ENCODE measurements at places on chromosomes 11 and 22. TPM values are rescaled to one million over a fixed set of nuclear protein-coding genes. Genes with fewer than 3 reads are reported as not detected.
A peak's percentile ranks its signal among the peaks of the same experiment; 100 is the strongest.

- no peak for DNase-seq
Measured at GRCh38 chr22:38007330-38007902, 23.1 kb upstream of the SOX10 start.

DNA sequence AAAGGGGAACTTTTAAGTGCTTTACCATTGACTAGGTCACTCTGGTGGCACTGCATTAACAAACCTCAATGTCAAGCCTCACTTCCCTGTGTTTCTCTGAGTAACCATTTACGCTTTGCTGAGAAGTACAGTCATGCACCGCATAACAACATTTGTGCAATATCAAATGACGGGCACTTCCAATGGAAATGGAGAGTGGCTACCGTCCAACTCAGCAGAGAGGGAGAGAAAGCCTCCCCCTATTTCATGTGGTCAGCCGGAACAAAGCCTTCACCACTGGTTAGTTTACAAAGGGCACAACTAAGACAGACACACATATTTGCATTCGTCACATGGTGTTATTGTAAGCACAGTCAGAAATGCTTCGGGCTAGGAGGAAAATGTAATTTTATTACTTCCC, 117.3 kb downstream of the RASSF10 start:
- DNase-seq = no peak

DNA sequence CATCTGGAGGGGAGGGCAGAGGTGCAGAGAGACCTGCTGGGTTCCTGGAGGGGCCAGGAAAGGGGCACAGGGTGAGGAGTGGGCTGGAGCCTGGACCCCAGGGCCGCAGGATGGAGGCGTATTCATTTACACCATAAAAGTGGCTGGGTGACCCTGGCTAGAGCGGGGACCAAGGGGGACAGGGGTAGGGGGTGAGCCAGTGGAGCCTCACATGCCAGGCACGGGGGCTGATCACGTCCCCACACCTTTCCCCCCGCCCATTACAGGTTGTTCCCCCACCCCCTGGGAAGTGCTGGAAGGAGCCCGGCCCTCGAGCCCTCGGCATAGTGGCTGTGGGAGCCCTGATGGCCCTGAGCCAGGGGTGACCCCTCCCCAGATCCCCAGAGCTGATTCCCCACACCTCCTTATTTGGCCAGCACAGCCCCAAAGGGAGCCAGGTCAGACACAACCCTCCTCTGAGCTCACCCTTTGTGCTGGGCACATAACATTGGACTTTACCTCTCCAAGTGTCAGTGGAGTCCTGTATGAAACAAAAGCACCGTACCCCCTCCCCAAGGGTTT, 781 bp downstream of the TCIRG1 start:
- no peak for DNase-seq

DNA sequence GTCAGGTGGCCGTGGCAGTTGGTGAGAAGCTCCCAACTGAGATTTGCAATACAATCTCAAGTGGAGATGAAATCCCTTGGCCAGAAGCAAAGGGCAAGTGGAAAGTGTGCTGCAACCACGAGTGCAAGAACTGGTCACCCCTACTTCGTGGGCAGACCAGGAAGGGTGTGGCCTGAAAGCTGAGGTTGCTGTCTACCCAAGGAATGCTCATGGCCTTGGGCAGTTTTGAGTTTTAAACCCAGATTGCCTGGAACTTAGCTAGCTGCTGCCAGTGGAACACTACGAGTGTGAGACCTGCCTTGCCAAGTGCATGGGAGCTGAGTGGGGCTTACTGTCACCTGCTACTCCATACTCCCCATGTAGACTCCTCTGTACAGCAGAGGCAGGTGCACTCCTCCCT, 113.3 kb upstream of the FAT3 start:
- DNase-seq = no peak

IRAG1 gene
- polyA plus RNA-seq = 10.3 TPM

P2RX6 gene
- polyA plus RNA-seq = 2.1 TPM

DNA sequence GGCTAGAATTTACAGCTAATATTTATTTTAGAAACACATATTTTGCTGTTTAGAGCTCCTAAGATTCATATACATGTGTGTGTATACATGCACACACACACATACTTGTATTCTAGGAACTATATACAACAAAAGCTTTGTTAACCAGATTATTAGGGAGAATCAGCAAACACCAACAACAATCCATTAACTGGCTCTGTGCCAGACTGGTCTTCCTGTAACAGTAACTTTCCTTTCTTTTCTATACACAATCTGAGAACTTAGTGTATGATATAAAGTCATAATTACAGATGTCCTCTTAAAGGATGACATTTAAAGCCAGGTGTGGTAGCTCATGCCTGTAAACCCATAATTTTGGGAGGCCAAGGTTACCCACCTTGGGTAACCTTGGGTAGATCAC, 49.5 kb upstream of the CLNS1A start:
- no peak for DNase-seq

DNA sequence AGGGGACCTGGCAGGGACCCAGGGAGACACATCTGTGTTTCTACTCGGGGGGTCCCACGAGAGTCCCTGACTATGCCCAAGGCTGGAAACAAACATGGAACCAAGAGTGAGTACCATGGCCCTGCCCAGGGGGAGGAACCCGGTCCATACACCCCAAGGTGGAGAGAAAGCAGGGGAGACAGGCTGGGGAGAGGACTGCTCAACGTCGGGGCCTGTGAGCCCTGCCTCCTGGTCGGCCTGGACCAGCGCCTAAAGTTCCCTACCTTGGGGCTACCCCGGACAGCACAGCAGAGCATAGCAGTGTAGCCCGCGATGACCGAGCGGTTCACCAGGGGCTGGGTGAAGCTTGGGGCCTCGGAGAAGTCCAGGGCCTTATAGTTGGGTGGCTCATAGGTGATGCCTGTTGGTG, 20.2 kb downstream of the MYBPC3 start:
- DNase-seq = no peak

- DNase-seq = no peak
Measured at GRCh38 chr11:110318638-110319404, 22.4 kb upstream of the RDX start.

DNA sequence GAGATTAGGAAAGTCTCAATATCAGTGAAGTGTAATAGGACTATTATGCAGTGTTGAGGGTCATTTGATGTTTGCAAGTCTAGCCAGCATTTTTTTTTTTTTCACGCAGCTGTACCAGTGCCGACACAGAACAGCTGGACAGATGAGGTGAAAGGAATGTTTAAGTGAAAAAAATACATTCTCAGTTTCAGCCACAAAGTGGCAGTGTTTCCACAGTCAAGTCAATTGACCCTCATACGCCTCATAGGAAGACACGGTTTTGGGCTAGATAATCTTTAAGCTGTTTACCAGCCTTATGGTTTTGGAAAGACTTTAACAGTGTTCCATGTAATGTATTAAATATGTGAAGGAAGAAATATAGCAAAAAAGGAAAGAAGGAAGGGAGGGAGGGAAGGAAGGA, 349.9 kb upstream of the ANO3 start:
- DNase-seq = peak; percentile 75

- DNase-seq = no peak
Measured at GRCh38 chr11:77374108-77374507, 72.6 kb upstream of the GDPD4 start.

- no peak for DNase-seq
Measured at GRCh38 chr11:34599406-34599945, 21.4 kb upstream of the EHF start.

DNA sequence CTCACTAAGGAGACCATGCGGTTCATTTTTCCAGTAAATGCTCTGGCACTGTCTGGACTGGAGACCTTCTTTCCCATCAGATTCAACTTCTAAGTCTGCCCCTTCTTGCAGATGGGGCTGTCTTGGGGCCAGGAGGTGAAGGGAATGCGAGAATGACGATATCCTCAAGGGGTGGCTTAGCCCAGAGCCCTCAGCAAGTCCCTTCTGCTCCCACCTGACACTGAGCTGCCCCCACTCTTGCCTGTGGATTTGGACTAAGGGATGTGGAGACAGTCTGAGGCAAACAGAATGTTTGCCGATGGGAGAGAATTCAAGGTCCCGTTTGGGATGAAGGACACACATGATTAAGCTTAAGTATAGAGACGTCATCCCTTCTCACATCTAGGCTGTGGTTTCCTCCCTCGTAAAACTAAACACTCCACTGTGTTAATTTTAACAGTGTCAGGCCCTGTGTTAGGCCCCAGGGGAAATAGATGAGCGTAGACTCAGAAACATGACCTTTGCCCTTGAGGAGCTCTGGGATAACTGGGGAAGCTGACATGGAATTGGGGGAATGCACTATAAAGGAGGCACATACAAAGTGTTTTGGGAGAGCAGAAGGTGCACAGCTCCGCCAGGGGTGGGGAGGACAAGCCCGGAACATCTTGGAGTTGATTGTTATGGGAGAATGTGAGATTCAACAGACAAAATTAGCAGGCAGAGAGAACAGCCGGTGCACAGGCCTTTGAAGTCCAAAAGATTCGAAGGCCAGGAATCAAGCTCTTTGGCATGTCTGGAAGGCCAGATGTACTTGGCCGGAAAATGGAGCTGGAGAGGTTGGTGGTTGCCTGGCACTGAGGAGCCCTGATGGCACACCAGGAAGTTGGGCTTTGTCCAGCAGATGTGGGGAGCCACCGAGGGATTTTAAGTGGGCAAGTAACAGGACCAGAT, 71.6 kb downstream of the ST3GAL4 start:
- no peak for DNase-seq

DNAJB13 gene
- 5.4 TPM for polyA plus RNA-seq

MYBPC3 gene
- 0.08 TPM for polyA plus RNA-seq

SMTN gene
- 30.5 TPM for polyA plus RNA-seq

- DNase-seq = no peak
Measured at GRCh38 chr11:126951465-126951864, 49.1 kb downstream of the KIRREL3 start.

GRCh38 chr11:46391578-46392420, at the start of gene CHRM4:
TSS of gene CHRM4 (minus strand) at chr11:46391776. CDS start at chr11:46386557, 5,219 bp downstream.
- DNase-seq = no peak

GRCh38 chr22:50267591-50268390, 2.4 kb downstream of the MAPK11 start:
- no peak for DNase-seq

DNA sequence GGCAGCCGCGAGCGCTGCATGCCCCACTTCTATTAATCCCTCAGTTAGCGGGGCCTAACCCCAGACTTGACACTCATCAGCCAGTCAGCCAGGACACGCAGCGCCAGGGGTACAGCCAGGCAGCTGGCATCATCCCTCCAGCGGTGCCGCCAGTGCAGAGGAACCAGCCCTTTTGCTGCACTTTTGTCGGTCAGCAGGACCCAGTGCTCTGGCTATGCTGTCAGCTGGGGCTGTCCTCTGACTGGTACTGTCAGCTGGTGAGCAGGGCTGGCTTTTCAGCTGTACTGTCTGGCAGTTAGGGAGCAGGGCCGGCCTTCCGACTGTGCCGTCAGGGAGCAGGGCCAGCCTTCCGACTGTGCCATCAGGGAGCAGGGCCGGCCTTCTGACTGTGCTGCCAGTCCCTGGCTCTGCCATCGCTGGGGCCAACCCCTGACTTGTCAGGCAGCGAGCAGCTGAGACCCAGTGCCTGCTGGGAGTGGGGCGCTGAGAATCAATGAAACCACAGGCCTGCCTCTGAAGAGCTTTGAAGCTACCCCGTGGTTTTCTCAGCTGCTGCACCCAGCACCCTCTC, 115.4 kb downstream of the KIAA1671 start:
- no peak for DNase-seq

DNA sequence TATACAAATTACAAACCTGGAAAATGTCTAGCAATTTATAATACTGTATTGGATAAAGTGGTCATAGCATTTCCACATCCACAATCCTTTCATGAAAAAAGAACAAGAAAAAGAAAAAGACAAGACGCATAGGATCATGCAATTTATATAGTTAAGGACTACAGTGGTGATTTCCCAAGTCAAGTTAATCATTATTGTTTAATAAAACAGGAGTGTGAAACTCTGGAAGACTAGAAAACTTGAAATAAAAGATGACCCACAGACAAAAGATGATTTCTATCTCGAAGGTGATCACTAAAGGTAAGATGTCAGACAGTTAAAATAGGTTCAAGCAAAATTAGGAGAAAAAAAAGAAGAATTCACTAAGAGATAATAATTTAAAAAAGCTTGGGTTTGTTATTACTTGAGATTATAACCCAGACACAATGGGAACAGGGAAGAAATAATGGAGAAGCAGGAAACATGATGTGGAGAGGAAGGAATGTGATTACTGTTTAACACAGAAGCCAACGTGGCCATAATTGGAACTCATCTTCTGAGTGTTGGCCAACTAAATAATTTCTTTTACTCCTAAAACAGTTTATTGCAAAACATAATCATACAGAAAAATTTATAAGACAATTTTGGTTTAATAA, 441.2 kb upstream of the ANO3 start:
- DNase-seq = no peak

DNA sequence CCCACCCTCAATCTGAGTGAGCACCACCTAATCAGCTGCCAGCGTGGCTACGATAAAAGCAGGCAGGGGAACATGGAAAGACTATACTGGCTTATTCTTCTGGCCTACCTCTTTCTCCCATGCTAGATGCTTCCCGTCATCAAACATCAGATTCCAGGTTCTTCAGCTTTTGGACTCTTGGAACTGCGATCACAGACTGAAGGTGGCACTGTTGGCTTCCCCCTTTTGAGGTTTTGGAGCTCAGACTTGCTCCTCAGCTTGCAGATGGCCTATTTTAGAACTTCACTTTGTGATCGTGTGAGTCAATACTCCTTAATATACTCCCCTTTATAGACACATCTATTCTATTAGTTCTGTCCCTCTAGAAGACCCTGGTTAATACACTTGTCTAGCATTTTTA, 543.7 kb upstream of the RAG2 start:
- no peak for DNase-seq

- DNase-seq = no peak
Measured at GRCh38 chr11:10641912-10642697, 51.5 kb downstream of the IRAG1 start.

CARD10 gene
- 26.3 TPM for polyA plus RNA-seq

DNA sequence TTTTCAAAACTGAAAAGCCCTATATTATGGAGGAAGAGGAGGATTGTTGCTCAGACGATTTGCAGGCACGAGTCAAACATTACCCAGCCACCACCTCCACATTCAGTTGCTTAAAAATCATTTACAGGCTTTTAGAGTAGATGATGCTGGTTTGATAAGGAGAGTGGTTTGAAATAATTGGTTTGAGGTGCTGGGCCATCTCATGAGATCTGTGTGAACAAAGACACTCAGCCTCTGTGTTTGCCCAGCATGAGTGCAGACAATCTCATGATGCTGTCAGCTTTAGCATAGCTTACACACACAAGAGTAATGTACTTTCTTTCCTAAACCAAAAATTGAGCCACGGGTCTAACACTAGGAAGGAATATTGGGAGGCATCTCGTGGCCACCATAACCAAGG, 4.3 kb downstream of the SLC43A3 start:
- no peak for DNase-seq
